ENCODE measurements at places on chromosomes 6 and 20. TPM values are rescaled to one million over a fixed set of nuclear protein-coding genes. Genes with fewer than 3 reads are reported as not detected.

COL9A3 gene
- 10.5 TPM for total RNA-seq

MUCL3 gene
- 0.03 TPM for total RNA-seq

DNA sequence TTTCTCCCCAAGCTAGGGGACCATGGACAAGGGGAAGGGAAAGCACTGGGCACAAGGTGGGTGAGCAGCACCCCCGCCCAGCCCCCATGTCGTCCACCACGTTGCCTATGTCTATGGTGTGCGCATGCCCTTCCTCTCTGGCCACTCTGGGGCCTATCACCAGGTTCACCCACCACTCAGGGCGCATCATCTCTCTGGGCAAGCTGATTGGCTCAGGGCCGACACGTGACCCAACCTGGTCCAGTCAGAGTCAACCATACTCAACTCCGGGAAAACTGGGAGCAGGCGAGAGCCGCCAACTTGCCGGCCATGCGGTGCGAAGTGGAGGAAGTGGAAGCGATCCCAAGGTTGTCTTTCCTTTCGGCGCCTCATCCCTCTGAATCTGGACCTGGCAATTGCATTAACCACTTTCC is 25.9 kb downstream of the ACSS1 start:
- no peak for DNase-seq

GRCh38 chr6:147103694-147104093 is 100.5 kb upstream of the STXBP5 start:
- no peak for DNase-seq

WFDC12 gene
- total RNA-seq, result not detected

- no peak for DNase-seq
These were observed 15.6 kb upstream of the GCNT2 start for GRCh38 chr6:10505529-10505928.

DNA sequence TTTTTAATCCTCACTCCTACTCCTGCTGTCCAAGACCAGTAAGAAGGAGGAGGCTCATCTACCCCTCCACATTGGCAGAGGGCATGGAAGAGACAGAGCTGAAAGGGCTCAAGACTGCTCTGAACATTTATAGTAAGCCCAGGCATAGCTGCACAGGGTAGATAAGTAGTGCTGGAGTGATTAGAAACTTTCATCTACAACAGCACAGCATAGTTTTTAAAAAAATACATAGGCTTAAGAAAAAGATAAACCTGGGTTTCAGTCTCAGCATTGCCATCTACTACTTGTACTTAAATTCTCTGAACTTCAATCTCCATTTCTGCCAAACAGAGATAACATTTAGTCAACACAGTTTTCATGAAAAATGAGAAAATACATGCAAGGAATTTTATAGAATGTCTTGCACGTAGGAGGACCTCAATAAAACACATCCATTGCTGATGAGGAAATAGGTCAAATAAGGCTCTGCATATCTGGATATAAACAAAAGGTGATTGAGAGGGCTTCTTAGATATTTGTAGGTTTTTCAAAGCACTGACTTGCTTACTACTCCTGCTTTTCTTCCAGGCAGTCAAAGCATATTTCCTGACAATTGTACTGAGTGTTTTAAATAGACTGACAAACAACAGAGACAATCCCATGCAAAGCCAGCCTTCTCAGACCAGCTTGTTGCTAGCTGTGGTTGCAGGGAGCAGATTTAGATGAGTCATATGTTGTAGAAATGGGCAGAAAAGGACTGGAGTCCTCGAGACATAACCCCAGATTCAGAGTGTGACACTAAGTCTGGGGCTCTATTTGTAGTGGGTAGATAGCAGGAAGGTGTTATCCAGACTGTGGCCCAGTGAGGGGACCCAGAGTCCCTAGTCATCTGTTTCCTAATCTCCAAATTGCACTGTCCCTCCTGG is 107.4 kb upstream of the TAB2 start:
- DNase-seq, result no peak

WFDC5 gene
- not detected for total RNA-seq

GRCh38 chr6:46983007-46983411 is 59.1 kb downstream of the ADGRF1 start:
- DNase-seq, result peak; percentile 5

Measured in neural progenitor cell (in vitro differentiated cells).